ENCODE measurements at places on chromosomes 6 and 20.

DNA sequence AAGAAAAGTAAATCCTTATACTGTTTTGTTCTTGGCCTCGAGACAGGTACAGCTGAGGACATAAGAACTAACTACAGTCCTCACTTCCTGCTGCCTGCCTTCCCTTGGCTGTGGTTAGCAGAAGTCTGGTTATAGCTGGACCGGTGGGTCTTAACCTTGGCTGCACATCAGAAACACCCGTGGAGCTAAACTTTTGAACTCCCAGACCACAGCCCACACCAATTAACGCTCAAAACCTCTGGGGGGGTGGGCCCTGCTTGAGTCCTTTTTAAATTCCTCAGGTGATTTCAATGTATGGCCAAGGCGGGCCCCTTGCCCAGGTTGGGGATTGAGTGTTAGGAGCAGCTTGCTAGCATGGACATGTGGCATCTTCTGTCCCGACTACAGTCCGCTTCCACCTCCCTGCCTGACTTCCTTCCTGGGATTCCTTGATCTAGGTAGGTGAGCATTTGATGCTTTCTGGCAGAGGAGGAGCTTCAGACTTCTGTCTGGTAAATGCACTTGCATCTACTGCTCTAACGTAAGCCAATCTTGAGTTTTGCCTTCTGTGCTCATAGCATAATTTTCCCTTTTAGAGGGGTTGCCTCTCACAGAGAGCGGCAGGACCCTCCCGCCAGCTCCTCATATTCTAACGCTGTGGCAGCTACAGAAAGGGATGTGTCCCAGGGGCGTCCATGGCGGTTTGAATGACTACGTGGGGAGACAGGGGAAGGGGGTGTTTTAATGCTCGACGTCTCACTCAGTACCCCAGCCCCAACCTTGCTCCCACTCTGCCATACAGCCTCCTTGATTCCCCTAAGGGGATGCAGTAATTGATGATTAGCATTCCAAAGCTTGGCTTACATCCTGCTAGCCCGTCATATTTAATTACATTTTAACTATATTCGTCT lies 390.1 kb downstream of the ZFAND3 start:
- no peak for DNase-seq

GRCh38 chr20:8456765-8457164 lies 324.7 kb downstream of the PLCB1 start:
- no peak for DNase-seq

- DNase-seq, result no peak
Measured at GRCh38 chr6:88920774-88921733, 42.4 kb downstream of the RNGTT start.

GRCh38 chr6:20463396-20463795 lies 61.7 kb downstream of the E2F3 start:
- DNase-seq, result no peak

DNA sequence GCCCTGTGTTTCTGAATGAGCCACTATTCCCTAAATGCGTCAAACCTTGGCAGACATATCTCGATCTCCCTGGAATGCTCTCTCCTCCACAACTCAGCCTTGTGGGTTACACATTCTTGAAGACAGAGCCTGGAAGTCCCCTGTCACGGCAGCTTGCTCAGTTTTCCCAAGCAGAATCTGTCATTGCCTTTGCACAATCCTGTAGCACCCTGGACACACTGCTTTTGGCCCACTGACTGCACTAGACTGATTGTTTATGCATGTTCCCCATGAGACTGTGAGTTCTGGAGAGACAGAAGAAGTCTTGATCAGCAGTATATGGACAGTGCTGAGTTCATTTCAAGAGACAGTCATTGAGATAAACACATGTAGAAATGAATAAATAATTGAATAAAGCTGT lies 406.7 kb downstream of the CD83 start:
- no peak for DNase-seq

DNA sequence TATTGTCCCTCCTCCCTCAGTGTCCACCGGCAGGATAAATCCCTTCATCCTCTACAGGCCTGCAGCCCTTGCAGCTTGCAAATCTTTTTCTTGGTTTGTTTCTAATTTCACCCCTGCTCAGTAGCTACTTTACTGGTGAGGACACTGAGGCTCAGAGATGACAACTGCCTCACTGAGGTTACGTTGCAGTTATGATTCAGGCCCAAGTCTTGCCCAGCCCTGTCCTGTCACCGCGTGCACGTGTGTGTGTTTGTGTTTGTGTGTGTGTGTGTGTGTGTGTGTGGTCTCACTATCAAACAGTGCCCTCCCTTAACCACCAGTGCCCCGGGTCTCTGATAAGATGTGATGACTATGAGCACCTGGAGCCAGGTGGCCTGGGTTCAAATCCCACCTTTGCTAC lies 21.1 kb downstream of the FAM110A start:
- DNase-seq, result no peak

GRCh38 chr6:34374508-34374907 lies 18.0 kb downstream of the NUDT3 start:
- no peak for DNase-seq

GRCh38 chr6:41573276-41573675 lies 27.1 kb downstream of the FOXP4 start:
- DNase-seq, result no peak

- DNase-seq, result no peak
Measured at GRCh38 chr6:52504782-52505136, 72.1 kb downstream of the TRAM2 start.

GRCh38 chr20:52312132-52312729 lies 120.7 kb upstream of the ZFP64 start:
- DNase-seq, result peak; percentile 7

- DNase-seq, result no peak
Measured at GRCh38 chr6:149831308-149831820, 32.8 kb downstream of the LRP11 start.

DNA sequence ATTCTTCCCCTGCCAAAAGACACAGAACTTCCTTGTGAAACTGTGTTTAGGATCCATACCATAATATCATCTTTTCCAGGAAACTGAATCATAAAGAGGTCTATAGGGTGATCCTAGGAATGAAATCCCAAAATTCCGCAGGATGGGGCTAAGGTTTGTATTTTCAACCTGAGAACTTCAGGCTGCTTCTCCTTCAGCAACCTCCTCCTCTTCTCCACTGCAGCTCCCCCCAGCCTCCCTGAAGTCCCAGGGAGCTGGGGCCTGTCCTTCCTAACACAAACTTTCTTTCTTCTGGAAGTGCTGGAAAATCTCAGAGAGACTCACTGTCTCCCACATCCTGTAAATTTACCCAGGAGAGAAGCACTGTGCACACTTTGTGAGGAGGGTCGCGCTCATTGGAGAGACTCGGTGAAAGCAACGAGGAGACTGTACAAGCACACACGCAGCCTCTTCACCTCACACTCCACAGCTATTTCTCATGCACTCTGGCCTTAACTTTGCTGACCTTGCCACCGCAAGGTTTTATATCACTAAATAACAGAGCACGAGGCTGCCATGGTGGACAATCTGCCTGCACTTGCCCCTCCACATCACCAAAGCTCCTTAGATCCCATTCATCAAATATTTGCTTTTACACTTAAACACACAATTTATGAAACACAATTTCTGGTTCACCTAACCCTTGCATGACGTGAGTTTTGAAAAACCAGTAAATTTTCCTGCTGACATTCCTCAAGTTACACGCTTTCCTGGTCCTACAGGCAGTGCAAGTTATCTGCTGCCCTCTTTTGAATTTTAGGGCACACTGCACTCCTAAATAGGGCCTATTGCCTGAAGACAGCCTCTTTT lies 14.3 kb downstream of the ID4 start:
- DNase-seq, result no peak

- DNase-seq, result no peak
Measured at GRCh38 chr6:168305096-168305749, 14.4 kb downstream of the DACT2 start.

DNA sequence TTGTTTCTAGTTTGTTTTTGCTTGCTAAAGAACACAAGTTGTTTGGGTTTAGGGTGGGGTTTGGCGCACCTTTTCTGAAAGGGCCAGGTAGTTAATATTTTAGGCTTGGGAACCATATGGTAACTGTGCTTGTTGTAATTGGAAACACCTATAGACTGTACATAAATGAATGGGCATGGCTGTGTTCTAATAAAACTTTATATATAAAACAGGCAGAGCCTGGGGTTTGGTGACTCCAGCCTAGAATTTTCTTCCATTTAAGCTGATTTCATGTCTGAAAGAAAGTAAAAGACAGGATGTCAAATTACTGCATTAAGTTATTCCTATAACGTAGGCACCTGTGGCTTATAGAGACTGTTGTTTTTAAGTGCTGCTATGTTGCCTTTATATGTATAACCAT lies 36.1 kb upstream of the MAPK13 start:
- no peak for DNase-seq

DNA sequence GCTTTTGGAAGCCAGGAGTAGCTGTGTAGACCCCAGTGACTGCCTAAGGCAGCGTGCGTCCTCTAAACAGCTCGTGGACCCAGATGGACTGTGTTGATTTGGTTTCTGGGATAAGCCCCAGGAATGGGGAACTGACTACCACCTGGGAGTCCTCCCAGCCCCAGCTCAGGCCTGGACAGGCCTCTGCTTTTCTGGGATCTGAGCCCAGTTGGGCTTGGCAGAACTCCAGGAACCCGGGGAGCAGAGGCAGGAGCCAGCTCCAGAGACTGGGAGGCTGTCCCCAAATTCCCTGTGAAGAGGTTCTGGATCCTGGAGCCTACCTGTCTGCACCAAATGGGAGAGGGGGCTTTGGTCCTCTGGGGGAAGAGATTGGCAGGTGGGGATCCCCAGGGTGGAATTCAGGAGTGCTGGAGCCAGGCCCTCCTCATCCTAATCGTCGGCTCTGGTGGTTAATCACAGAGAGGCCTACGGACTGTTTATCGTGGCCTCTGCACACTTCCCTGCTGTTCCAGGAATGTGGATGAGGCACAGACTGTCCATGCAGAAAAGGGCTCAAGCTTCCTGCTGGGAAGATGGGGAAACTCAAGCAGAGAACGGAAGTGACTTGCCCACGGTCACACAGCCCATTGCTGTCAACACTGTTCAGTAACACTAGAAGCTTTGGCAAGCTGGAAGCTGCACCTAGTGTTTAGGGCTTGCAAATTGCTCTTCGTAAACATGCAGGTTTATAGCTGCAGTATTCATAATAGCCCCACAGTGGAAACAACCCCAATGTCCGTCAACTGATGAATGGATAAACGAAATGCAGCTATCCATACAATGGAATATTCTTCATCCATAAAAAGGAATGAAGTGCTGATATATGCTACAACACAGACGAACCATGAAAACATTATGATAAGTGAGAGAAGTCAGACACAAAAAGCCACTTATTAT lies 100.6 kb downstream of the KCNB1 start:
- no peak for DNase-seq

GRCh38 chr6:138052783-138053182 lies 54.4 kb downstream of the PERP start:
- DNase-seq, result no peak

DNA sequence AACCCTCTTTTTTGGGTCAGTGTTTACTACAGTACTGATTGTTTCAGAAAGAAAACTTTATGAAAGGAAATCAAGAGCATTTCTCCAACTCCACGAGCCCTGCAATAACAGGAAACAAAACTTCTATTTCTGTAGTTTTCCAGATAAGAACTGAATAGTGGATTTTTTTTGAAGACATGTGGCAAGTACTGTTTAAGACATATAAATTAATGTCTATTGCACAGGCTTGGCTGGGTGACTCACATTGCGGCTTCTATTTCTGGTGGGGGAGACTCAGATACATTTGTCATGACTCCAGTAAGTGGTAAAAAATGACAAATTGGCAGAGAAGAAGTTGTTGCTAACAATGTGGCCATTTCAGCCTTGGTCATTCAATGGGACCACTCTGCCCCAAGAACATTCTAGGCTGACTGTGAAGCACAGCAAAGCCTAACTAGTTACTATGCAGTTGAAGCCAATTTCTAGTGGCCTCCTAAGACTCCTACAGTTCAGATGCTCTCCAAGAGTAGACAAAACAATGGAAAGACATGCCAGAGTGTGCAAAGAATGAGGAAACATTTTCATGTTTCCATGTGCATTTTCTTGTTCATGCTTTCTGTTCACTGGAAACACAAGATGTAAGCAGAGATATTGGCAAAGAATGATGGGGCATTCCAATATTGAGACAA lies 200.9 kb downstream of the EDN1 start:
- no peak for DNase-seq

Data from stimulated activated CD8-positive, alpha-beta memory T cell treated with anti-CD3 and anti-CD28 coated beads, Interleukin-7, amount 100 ng/mL, for 1 hour (primary cell).